ENCODE measurements at places on chromosomes 6 and 20.

- DNase-seq = no peak
Measured at GRCh38 chr6:46677314-46677654, 10.4 kb upstream of the TDRD6 start.

GRCh38 chr20:49674383-49675352, 39.0 kb downstream of the B4GALT5 start:
- DNase-seq = no peak

DNA sequence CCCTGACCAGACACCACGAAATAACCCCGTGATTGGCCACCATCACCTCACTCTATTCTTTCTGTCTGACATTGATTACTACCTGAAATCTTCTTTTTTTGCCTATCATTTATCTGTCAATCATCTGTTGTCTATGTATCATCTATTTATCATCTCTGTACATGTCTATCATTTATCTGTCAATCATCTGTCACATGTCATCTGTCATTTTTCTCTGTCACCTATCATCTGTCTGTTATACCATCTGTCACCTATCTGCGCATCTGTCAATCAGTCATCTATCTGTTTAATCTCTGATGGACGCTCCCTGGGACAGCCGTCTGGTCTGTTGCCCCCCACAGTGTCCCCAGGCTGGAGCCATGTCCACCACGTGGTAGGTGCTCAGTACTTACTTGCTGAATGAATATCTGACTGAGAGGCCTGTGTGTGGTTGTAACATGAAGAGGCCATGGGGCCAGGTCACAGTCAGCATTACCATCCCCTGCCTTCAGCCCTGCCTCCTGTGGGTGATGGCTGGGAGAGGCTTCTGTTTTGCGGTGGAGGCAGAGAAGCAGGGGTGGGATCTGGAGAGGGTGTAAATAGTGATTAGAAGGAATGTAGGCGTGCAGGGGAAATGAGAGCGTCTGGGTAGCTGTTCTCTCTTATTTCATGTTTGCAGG, 302.7 kb downstream of the QKI start:
- no peak for DNase-seq

- no peak for DNase-seq
Measured at GRCh38 chr6:113979937-113980336, 9.0 kb upstream of the HDAC2 start.

GRCh38 chr20:49612127-49612738, 44.3 kb upstream of the PTGIS start:
- no peak for DNase-seq

GRCh38 chr6:123518441-123519188, 118.1 kb downstream of the TRDN start:
- DNase-seq = no peak

DNA sequence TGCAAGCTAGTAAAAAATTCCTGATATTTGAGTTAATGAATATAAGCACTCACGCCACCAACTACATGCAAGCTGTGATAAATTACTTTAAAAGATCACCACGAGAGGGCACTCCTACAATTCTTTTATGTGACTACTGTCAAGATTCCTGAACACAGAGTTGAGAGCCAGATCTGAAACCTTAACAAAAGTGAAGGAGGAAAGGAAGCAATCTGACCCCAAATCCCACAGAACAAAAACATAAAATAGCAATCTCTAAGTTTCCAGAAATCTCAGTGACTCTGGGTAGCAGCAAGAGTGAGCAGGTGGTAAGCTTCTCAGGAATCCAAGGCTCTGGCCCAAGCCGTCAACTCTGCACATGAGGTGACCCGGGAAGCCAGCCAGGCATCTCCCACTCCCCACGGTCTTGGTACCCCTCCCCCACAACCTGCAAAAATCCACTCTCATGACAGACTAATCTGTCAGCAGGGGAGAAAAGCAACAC, 55.1 kb downstream of the STAU1 start:
- peak; percentile 34 for DNase-seq
